OCI-M1 (cell line): ENCODE measurements at places on chromosomes 13 and 19.

GRCh38 chr13:30128591-30128990 lies 178.8 kb downstream of the KATNAL1 start:
- no peak for DNase-seq

DNA sequence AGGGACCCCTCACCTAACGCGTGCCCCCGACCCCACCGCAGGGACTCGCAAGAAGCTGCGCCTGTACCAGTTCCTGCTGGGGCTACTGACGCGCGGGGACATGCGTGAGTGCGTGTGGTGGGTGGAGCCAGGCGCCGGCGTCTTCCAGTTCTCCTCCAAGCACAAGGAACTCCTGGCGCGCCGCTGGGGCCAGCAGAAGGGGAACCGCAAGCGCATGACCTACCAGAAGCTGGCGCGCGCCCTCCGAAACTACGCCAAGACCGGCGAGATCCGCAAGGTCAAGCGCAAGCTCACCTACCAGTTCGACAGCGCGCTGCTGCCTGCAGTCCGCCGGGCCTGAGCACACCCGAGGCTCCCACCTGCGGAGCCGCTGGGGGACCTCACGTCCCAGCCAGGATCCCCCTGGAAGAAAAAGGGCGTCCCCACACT lies 4.7 kb upstream of the MYBPC2 start:
- peak; percentile 85 for DNase-seq

- DNase-seq = no peak
Measured at GRCh38 chr19:2283835-2284507, 2.0 kb upstream of the PEAK3 start.

DNA sequence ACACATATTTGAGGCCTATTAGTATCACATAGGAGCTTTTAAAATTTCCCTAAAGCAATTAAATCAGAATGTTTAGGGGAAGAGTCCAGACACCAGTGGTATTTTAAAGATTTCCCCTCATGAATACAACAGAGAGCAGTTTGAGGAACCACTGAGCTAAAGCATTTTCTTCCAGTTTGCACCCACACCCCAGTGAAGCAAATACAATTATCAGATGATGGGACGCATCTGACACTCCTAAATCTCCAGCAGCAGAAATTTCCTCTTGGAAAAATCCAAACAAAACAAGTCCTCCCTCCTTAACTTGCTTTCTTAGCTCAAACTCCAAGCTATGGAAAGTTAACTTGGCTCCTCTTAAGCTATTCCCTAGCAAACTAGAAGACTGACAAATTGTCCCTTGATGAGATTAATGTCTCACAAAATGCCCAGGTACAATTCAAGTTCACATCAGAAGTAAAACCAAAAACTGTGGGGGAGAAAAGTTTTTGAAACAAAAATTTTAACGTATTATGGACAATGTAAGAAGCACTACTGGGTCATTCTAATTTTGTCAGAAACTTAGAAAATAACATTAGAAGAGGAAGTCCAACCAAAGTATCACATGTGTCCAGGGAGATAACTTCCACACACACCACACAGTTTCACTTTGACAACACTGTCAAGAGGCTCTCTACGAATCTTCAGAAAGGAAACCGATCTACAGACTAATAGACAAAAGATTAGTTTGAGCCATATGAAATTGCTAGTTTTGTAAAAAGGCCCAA lies 74.1 kb downstream of the ABCC4 start:
- DNase-seq = peak; percentile 95

DNA sequence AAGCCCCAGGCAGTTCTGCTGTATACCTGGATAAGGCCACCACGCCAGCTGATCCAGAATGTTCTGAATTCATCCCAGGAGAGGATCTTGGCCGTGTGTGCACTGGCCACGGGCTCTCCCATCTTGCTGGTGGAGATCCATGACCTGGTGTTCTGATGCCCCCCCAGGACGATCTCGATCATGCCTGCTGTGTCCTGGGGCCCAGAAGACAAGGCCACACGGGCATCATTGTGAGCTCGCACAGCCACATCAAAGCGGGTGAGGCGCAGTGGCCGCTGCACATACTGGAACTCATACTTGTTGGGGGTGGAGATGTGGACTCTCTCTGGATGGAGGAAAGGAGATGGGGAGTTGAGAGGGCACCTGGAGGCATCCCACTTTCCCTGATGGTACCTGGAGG lies 40.1 kb downstream of the F2RL3 start:
- DNase-seq = no peak

DNA sequence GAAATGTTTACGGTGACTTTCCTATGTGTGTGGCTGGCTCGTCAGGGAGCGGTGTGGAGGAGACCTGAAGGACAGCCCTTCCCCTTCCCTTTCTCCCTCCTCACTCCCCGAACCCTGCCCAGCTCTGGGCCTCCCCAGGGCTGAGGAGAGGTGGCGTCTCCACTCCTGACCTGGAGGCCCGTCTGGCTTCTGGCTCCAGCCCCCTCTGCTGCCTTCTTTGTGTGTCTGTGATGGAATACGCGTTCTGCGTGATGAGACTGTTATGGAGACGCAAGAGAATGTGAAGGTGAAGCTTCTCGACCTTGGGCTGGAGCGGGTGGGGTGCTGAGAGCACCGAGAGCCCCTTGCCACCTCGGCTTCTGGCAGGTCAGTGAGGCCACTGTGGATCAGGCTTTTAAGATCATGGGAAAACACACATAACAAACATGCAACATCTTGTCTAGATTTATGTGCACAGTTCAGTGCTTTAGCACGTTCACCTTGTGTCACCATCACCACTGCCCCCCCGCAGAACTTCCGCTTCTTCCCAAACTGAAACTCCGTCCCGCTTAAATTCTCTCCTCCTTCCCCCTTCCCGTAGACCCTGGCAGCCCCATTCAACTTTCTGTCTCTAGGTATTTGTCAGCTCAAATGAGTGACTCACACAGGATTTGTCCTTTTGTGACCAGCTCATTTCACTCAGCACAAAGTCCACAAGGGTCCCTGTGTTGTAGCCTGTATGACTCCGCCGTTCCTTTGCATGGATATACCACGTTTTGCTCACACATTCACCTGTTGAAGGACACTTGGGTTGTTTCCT lies 24.7 kb downstream of the ATP11A start:
- DNase-seq = no peak
